ENCODE measurements at places on chromosomes 4 and X.

DNA sequence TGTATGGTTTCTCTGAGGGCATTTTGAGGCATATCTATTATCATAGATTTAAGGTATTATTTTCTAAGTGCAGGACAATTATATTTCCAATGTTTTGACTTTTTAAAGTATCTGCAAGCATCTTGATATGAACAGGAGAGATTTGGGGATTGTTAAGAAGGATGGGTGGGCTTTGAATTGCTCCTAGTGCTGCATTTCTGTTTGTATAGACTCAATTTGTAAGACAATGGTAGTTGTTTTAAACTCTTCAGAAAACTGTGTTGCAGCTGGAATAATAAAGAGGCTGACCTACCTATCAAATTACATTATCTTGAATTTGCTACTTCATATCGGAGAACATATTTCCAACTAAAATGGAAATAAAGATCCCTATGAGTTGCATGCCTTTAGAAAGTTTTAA is 570.3 kb downstream of the ADGRL3 start:
- DNase-seq, result no peak

DNA sequence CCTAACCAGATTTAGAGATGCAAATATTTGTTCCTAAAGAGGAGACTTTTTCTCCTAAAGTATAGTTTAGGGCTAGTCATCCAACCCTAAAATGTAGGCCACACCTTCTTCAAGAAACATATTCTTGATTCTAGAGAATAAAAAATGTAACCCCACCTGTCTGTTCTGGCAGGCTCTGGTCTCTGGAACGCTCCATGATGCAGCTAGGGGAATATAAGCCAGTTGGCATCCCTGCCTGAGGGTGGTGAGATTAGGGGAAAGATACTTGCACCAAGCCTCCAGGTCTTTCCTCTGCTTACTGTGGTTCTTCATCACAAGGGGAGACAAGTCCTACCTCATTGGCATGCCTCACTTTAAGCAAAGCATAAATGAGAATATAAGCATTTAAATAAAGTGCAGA is 21.2 kb upstream of the TBC1D9 start:
- no peak for DNase-seq

- DNase-seq, result no peak
Observed at GRCh38 chr4:39655211-39655610, 16.5 kb upstream of the SMIM14 start.

DNA sequence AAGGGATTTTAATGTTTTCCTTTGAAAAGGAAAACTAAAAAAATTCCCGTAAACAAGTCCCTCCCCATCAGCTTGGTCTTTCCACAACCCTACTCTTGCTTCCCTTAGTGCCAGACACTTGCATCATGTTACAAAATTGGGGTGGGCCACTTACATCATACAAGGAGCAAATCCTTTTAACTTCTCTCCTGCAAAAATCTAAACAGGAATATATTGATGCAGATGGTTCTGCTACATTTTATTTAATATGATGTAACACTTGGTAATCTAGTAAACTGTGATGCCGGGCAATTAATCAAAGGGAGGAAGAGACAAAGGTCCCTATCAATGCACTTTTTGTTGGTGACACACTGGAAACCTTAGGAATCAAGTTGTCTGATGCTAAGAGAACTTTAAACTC is 125.3 kb downstream of the UBE2K start:
- no peak for DNase-seq

GRCh38 chr4:168623484-168623883 is 126.6 kb downstream of the PALLD start:
- DNase-seq, result no peak

- no peak for DNase-seq
Observed at GRCh38 chrX:13550346-13550745, 19.1 kb upstream of the EGFL6 start.

GRCh38 chr4:80611678-80611979 is 276.1 kb downstream of the CFAP299 start:
- no peak for DNase-seq

GRCh38 chr4:34851411-34851810 is 1392.9 kb downstream of the ARAP2 start:
- no peak for DNase-seq

DNA sequence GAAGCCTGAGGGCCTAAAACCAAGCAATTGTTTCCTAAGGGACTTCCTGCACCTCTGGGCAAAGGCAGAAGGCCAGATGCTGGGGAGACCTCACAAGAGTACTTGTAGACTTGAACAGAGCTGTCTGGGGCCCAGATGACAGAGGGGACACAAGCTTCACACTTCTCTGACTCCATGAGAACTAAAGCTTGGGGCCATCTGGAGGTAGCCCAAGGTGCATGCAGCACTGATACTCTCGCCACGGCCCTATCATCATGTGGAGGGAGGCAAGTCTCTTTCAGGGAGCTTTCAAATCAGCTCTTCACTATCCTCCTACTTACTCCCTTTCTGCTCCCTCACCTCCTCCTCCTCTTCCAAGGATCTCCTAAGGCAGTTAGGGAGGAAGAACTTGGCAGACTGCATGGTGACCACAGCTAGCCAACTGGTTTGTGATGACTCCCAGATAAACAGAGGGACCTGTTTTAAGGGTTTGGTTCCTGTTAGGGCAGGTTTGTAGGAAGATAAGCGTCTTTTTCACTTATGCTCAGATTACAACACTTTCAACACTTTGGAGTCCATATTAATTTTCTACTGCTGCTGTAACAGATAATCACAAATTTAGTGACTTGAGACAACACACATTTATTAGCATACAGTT is 23.8 kb downstream of the MSL3 start:
- DNase-seq, result no peak

DNA sequence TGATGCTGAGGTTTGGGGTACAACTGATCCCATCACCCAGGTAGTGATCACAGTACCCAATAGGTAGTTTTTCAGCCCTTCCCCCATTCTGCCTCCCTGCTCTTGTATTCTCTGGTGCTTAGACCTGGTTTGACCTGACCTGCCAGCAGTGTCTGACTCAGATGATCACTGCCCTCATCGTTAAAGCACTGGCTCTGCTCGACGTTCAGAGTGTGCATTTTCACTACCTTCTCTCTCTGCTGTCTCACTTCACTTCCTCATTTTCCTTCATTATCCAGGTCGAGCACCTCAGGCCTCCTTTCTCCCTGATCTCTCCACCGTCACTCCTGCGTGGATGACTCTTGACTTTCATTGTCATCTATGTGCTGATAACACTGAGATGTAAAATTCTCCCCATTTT is 83.6 kb downstream of the PARM1 start:
- DNase-seq, result no peak

- DNase-seq, result no peak
Observed at GRCh38 chrX:117713411-117713810, 403.2 kb downstream of the KLHL13 start.

DNA sequence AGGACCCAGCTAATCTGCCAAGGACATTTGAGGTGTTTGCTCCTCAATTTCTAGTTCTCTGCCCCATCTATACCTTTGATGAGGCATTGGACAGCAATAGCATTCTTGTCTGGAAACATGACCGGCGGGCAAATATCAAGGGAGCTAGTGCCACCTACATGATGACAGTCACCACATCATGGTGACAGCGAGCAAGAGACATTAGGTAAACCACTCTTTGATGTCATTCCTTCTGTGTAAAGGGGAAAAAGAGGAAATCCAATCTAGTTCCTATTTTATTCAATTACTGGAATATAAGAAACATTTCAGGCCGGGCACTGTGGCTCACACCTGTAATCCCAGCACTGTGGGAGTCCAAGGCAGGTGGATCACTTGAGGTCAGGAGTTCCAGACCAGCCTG is 20.7 kb upstream of the IL13RA1 start:
- DNase-seq, result no peak

DNA sequence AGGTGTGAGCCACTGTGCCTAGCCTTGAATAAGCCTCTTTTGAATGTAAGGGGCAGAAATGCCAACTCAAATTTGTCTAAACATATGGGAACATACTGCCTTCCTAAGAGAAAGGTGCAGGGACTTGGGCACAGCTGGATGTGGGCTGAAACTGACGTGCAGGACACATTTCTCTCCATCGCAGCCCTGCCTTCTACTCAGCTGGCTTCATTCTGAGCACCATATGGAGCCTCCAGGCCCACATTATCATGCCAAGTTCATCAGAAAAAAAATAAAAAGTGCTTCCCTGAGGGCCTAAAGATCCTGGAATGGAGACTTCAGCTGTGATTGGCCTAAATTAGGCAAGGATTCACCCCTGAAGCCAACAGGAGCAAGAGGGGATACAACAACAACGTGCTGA is 386.2 kb downstream of the RAB28 start:
- DNase-seq, result no peak

- DNase-seq, result no peak
Observed at GRCh38 chr4:36399762-36400353, 118.4 kb downstream of the DTHD1 start.

DNA sequence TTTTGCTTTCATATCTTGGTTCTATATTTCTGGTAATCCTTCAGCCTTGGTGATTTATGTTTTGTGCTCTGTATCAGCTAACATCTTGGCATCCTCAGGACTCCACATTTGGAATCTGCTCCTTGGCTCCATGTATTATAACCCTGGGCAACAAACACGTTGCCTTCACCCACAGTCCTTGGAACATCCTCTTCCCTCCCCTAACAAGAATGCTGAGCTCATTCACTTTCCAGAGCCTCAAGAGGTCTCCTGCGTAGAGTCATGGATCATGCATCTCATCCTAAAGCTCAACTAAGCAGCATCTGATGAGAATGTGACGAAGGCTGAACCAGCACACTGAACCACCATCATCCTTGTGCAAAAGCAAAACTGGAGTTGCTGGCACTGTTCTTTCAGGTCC is 60.5 kb upstream of the C1GALT1C1 start:
- no peak for DNase-seq
